ENCODE measurements at places on chromosomes 3 and 15. TPM values are rescaled to one million over a fixed set of nuclear protein-coding genes. Genes with fewer than 3 reads are reported as not detected.

The SCN11A gene
- 0.11 TPM for total RNA-seq

The HTR3E gene
- not detected for total RNA-seq

The ASB14 gene
- total RNA-seq, result not detected

The POLQ gene
- total RNA-seq, result 25.9 TPM

The GUCA1C gene
- not detected for total RNA-seq

The LEKR1 gene
- 1.3 TPM for total RNA-seq

The GLCE gene
- 4.7 TPM for total RNA-seq

The KIF15 gene
- 39.8 TPM for total RNA-seq

The MYZAP gene
- not detected for total RNA-seq

The FBXL2 gene
- not detected for total RNA-seq

The MYLK gene
- 0.11 TPM for total RNA-seq

The CELF6 gene
- 2.2 TPM for total RNA-seq

The PROS1 gene
- not detected for total RNA-seq
